ENCODE measurements at places on chromosomes 4 and X. TPM values are rescaled to one million over a fixed set of nuclear protein-coding genes. Genes with fewer than 3 reads are reported as not detected.

DNA sequence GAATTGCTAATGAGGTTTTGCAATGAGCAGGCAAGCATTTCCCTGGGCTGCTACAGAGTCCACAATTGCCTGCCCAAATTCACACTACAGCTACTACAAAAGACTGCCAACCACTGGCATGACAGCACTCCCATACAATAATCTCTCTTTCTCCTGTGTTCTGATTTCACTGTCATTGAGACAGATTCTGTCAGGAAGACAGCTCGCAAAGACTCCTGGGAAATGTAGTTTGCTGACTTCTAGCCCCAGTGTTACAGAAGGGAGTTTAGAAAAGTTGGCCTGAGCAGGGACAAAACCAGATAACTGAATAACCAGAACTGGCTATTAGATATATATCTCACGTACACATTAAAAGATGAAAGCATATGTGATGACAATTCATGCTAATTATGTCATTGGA is 1231.3 kb upstream of the PRKX start:
- DNase-seq: no peak

- no peak for DNase-seq
These were observed 75.5 kb downstream of the TBC1D9 start for GRCh38 chr4:140680686-140681085.

- no peak for DNase-seq
These were observed 12.9 kb upstream of the VGLL1 start for GRCh38 chrX:136519069-136519468.

DNA sequence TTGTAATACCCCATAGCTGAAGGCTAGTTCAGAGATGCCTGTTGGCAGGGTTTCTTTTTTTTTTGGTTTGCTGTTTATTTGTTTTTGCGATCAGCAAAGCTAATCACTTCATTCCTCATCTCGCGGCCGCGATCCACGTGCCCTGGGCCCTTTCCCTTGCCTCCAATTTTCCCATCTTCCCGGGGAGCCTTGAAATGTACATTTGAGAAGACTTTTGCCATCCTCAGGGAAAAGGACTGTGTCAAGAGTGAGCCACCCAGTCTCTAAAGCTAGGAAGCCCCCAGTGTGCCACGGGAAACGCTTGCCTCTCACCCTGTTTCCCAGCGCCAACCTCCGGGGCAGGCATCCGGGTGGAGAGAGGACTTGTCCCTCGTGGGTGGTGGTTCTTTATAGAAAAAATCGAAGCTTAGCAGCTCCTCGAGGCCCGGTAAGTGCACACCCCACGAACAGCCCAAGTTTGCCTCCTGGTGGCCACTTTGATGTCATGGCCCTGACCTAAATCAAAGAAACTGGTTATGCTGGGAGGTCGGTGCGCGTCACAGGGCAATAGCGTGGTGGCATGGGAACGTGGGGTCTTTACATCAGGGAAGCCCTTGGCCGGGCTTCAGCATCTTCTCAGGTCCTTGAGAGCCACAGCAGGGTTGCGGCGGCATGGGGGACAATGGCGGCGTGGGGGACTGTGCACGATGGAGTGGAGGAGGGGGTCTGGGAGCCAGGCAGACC is 42.0 kb downstream of the MAP7D3 start:
- peak; percentile 56 for DNase-seq

- DNase-seq: peak; percentile 17
These were observed 39.2 kb upstream of the USP9X start for GRCh38 chrX:41045960-41046567.

GRCh38 chr4:100082852-100083251 is 107.4 kb downstream of the DDIT4L start:
- DNase-seq: no peak

Gene GPR34
- total RNA-seq: not detected

DNA sequence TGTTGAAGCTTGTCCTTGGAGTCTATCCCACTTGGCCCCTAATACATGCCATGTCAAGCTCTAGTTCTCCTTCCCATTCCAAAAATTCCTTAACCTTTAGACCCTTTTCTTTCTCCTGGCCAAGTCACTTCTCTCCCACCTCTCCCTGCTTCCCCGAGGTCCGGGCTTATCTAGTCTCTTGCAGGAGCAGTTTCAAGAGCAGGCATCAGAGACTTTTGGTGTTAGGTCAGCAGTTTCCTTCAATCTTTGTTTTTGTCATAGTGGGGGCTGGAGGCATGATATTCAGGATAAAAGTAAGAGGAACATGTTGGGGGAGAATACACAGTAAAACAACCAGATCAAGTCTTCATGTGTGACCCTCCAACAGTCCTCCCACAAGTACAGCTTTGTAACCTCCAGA is 11.5 kb upstream of the IDS start:
- no peak for DNase-seq

Gene CT45A3
- total RNA-seq: not detected

Gene KCND1
- 0.28 TPM for total RNA-seq

Gene IL2
- not detected for total RNA-seq

DNA sequence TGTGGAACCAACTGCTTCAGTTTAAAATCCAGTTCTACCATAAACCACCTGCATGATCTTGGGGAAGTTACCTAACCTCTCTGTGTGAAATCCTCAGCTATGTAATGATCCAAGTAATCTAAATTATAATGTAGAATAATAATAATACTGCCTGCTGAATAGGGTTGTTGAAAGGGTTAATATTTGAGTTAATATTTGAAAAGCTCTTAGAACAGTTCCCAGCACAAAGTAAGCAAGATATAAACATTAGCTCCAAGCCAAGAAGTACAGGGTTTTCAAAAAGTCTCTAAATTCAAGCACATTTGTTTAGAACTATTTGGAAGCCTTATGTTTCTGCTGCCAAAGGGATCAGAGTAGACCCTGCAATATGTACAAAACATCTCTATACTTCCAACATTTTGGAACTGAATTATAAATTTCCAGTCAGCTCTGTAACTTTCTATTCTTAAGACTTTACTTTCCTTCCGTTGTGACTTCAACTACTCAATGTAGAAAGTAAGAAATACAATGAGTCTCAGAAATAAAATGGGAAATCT is 76.7 kb upstream of the FAM9C start:
- DNase-seq: no peak

DNA sequence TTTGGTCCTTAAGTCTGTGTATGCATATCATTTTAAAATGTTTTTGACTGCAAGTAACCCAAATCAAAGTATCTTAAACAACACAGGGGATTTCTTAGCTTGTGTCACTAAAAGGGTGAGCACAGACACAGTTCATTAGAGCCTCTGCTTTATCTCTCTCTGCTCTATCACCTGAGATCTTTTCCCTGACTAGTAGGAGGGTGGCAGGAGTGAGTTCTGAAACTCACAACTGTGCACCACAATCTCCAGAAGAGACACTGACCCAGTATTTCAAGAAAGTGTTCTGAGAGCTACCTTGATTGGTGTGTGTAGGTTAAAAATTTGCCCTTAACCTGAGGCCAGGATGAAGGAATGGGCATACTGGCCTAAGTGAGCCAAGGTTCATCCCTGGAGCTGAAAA is 24.8 kb downstream of the CCSER1 start:
- no peak for DNase-seq

DNA sequence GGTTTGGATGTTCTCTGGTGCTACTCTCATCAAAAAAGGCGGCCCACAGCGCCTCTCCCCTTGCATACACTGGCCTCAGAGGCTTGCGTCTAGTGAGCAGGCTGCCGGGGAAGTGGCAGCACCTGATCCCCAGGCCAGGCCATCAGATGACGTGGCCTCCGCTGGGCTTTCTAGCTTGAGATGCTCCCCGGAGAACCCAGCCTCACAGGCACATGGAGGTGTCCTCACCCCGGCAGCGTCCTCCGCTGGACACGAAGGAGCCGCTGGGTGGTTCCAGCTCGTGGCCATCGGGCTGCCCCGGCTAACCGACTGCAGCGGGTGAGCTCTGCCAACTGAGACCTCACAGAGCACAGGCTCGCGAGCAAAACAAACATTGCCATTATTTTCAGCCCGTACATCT is 12.8 kb downstream of the IRAK1 start:
- no peak for DNase-seq

DNA sequence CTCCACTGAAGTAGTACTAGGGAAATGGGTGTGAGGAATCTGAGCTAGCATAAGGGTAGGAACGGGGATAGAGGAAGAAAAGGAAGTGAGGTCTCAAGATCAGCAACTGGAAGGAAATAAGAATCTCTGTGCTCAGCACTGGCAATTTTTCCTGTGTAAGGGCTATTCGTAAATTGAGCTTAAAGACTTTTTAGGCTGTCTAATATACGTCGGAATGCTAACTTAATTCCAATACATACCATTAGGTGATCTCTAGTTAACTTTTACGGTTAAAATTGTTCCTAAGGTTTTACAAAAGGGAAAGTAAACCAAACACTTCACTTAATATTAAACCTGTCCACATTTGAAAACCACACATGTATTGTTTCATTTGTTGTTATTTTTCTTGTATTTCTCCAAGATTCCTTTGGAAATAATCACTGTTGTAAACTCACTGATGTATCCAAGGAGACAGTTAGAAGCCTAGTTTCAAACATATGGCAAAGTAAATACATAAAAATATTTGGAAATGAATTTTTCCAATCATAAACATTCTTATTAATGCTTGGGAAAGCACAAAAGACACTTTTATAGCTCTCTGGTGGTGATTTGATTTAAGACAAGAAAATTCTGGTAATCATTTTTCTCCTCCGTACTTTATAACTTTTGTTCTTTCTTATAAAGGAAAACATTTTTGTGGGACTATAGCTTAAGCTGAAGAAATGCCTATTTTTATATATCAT is 28.1 kb upstream of the HPGDS start:
- no peak for DNase-seq

Gene RTL5
- total RNA-seq: 0.90 TPM

DNA sequence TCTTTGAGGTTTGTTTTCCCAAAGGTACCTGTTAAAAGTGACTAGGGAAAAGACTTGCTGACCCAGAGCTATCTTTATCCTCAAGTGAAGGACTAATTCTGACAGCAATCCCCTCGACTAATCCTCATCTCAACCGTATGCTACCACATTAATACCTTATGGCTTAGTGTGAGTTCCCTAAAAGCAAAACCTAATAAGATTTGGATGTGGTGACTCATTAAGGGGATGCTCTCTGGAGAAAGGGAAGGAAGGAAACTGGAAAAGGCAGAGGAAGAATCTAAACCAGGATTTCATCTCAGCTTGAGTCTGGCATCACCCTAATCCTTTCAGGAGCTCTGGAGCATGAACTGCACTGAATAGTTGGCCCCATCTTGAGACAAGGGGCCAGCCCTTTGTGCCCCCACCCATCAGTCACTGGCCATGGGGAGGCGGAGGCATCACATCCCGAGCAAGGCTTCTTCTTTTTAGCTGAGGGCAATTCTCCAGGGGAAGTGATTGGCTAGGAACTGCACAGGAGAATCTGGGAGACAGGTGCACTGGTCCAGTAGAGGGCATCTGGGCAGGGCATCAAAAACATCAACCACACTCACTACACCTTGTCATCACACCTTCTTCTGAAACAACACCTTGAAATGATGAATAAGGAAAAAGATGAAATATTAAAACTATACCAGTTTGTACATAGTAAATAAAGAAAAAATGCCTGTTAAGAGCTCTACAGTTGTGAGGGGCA is 6.9 kb upstream of the BBS7 start:
- DNase-seq: peak; percentile 13

- no peak for DNase-seq
These were observed 42.4 kb downstream of the MSX1 start for GRCh38 chr4:4901877-4902276.

Gene RAI2
- total RNA-seq: not detected

DNA sequence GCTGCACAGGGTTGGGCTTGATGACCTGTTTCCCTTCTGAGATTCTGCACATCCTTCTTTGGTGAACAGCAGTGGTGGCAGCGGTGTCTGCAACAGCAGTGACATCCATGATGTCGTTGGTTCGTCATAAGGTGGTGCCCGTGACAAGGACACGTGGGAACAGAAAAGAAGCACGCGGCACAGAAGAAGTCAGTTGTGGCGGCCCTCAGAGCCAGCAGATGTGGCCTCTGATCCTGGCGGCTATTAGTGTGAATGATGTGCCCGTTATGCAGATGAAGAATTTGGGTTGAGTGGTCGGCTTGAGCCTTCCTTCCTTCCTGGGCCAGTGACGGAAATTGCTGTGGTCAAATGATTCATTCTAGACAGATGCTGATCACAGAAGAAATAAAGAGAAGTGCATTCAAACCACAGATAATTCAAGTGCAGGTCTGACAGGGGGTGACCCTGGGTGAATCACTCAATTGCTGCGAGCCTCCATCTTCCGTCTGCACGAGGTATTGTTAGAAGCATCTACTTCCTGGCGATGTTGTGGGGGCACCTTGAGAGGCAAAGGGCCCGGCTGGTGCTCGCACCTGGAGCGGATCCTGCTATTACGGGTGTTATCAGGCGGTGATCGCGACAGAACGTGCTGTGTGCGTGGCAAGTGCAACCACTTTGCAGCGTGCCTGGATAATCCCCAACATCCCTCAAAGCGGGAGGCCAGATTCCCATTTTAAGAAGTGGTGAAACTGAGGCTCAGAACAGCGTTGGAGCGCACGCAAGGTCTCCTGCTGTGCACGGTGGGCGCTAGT is 215.2 kb upstream of the PSAPL1 start:
- peak; percentile 95 for DNase-seq

DNA sequence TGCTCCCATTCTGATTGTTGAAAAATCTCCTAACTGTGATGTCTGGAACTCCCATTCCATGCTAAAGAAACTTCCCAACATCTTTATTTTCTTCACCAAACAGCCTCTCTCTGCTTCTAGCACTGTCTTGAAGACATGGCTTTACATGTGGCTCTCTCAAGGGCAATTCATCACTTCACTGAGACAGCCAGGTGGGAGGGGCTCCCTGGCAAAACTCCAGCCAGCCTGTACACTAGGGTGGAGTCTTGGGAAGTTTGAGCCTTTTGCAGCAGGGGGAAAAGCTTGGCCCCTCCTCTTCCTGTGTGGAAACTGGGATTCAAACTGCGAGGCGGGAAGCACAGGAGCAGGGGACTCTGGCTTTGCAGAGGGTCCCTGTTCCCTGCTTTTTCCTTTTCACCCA is 130.5 kb upstream of the TTC29 start:
- DNase-seq: no peak

DNA sequence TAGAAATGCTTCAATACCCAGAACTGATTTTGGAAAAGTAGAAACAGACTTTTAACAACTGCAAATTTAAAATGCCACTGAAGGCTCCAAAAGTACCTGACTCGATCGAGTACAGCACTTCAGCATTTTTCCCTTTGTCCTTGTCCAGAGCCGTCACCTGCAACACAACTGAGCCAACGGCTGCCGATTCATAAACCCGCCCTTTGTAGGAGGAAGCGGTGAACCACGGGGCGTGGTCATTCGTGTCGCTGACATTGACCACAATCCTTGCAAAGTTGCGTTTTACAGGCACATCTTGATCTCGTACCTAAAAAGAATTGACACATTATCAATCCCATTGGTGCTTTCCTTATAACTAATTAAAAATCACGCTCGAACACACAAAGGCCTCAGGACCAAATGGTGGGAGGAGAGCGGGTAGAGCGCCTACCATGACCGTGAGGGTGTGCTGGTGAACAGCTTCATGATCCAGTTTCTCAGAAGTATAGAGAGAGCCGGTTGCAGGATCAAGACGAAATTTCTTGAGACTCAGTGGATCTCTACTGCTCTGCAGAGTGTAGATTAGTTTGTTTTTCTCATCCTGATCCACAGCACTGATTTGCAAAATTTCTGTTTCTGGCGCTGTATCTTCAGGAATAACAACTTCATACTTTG is 72.8 kb upstream of the MTNR1A start:
- no peak for DNase-seq

Gene TCP11X1
- total RNA-seq: not detected
